Activated CD8-positive, alpha-beta T cell treated with anti-CD3 and anti-CD28 coated beads for 36 hours (primary cell): ENCODE measurements at places on chromosomes 13 and 19. TPM values are rescaled to one million over a fixed set of nuclear protein-coding genes. Genes with fewer than 3 reads are reported as not detected.

Gene IZUMO4
- 22.6 TPM for total RNA-seq

Gene NALCN
- total RNA-seq, result not detected

DNA sequence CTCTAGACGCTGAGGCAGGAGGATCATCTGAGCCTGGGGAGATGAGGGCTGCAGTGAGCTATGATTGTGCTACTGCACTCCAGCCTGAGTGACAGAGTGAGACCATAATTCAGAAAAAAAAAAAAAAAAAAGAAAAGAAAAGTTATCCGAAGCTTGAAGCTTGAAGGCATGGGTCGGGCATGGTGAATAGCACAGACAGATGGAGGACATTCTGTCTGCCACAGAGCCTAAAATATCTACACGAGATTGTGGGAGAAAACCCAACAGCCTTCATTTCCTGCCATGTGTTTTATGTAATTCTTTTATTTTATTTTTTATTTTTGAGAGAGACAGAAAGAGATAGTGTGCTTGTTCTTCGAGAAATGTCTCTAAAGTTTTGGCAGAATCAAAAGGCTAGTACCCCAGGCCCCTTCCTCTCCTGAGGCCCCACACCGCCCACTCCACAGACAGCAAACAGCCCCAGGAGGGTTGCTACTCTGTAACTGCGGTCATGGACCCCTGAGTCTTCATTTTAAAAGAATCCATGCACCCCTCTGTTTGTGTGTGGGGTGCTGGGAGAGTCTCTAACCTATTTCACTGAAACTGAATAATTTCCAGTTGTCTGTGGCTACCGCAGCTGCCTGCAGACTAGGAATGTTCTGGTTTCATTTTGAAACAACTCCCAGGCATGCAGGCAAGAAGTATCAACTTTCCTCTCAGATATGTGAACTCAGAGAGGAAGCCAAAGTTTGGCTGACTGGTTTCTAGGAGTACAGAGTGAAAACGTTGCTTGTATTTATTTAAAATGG, 38.4 kb upstream of the RCBTB2 start:
- peaks cover 9% of the 10 kb centered on the region for H3K4me1 ChIP-seq
- H3K27me3 ChIP-seq, result peaks cover 42% of the 10 kb centered on the region
- H3K27ac ChIP-seq, result no peak overlapping the region
- no peak for DNase-seq

GRCh38 chr13:104773775-104774174, 1707.6 kb upstream of the SLC10A2 start:
- H3K4me3 ChIP-seq, result no peak overlapping the region
- no peak overlapping the region for H3K27ac ChIP-seq

DNA sequence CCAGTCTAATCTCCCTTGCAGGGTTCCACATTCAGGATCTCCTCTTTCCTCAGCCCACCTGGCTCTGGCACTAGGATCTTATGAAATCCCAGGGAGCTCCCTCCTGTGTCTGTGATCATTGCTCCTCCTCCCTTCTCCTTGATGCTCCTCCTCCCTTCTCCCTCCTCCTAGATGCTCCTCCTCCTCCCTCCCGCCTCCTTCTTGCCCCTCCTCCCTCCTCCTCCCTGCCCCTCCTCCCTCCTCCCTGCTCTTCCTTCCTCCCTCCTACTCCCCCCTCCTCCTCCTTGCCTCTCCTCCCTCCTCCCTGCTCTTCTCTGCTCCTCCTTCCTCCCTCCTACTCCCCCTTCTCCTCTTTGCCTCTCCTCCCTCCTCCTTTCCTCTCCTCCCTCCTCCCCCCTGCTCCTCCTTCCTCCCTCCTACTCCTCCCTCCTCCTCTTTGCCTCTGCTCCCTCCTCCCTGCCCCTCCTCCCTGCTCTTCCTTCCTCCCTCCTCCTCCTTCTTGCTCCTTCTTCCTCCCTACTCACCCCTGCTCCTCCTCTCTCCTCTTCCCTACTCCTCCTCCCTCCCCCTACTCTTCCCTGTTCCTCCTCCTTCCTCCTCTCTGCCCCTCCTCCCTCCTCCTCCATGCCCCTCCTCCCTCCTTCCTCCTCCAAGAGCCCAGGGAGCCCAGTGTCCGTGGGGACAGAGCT, 14.9 kb upstream of the ZBTB7A start:
- H3K4me1 ChIP-seq, result peaks cover 49% of the 10 kb centered on the region
- no peak for DNase-seq
- H3K27me3 ChIP-seq, result no peaks in the 10 kb centered on the region
- H3K36me3 ChIP-seq, result peaks cover 2% of the 10 kb centered on the region
- no peak overlapping the region for H3K4me3 ChIP-seq
- no peak overlapping the region for H3K27ac ChIP-seq
